ENCODE measurements at places on chromosomes 5 and 9.

DNA sequence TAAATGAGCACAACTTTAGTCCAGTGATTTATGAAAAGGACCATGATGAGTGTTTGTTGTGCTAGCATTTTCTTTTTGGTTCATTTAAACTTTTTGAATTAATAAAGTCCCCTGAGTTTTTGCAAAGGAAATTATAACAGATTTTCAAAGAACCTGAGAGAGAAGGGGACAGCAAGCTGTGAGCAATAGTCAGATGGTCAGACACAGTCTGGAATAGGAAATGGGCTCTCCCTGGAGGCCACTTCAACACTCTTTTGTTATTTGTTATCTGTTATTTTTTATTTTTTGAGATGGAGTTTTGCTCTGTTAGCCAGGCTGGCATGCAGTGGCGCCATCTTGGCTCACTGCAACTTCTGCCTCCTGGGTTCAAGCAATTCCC, 171.1 kb downstream of the ARHGEF28 start:
- no peak for DNase-seq

GRCh38 chr5:159601216-159601615, 270.9 kb upstream of the IL12B start:
- no peak for DNase-seq

DNA sequence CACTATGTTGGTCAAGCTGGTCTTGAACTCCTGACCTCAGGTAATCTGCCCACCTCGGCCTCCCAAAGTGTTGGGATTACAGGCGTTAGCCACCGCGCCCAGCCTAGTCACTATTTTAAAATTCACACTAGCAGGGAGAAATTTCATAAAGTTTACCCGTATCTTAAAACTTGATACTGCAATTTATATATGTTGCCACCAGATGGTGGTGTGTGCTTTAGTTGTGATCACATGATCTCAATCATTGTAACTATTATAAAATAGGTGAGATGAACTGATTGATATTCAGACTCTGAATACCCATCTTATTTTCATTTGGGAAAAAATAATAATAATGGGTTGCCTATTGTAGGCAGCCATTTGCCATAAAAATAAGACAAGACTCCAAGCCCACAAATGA, 1330.4 kb upstream of the WWC1 start:
- DNase-seq, result no peak

DNA sequence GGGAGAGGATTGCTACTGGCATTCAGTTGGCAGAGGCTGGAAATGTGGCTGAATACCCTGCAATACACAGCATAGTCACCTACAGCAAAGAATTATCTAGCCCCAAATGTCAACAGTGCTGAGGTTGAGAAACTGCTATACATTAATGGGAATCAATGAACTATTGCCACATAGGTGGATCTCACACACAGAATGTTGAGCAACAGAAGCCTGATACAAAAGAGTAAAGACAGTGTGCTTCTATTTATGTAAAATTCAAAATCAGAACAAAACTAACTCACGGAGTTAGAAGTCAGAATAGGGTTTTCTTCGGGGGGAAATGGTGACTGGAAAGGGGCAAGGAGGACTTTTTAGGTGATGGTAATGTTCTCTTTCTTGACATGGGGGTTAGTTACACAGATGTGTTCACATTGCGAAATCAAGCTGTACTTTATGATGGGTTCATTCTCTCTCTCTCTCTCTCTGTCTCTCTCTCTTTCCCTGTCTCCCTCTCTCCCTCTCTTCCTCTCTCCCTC, 45.7 kb upstream of the PANK3 start:
- DNase-seq, result no peak

- DNase-seq, result no peak
These were observed 133.2 kb downstream of the ENTREP1 start for GRCh38 chr9:69458176-69458575.

GRCh38 chr5:144248015-144248414, 77.3 kb downstream of the KCTD16 start:
- DNase-seq, result no peak

DNA sequence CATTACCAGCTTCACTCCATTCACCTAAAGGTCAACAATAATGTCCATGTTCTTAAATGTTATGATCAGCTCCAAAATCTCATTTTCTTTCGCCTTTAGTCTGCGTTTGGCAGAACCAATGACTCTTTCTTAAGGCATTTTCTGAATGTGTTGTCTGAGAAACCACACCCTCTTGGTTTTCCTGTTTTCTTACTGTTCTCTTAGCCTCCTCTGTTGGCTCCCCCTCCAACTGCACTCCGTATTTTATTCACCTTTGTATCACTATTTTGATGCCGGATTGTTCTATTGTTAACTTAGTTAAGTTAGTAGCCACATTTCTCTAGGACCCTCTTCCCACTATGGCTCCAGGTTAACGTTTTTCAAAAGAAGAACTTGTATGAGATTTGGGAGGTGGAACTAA, 185.6 kb downstream of the DMAC1 start:
- no peak for DNase-seq

DNA sequence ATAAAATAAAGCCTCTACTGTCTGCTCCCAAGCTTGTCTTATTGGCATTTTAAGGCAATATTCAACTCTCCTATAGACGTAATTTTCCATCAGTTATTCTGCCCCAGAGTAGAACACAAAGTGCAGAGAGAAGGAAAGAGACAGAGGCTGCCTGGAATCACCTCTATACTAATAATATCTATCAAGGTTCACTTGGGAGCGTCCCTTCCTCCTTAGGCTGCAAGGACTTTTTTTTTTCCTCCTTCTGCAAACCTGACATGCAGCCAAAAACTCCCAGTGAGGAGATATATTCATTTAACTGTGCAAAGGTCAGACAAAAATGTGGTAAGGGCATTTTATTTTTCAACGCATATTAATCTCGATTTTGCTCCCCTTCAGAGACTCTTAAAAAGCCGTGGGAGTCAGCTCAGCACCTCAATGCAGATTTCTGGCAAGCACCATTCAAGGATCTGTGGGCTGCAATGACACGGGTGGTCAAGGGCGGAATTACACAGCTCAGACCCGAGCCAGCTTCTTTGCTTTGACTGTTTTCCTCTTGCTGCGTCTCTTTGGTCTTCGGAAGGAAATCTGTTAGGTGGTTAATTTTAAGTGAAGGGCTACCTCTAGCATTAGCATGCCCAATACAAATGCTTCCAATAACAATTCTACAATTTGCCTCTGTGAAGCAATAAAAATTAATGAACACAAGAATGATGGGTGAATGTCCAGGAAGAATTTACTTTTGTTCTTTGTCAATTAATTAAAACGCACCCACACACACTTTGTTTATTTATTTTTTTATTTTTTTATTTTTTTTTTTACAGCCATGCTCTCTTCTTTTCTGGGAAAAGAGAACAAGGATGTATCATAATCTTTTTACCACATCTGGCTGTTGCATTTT, 587.7 kb upstream of the GRAMD2B start:
- DNase-seq, result no peak

GRCh38 chr5:163339148-163339547, 98.2 kb upstream of the CCNG1 start:
- no peak for DNase-seq

- no peak for DNase-seq
These were observed 3.1 kb downstream of the ANXA1 start for GRCh38 chr9:73154722-73155121.

DNA sequence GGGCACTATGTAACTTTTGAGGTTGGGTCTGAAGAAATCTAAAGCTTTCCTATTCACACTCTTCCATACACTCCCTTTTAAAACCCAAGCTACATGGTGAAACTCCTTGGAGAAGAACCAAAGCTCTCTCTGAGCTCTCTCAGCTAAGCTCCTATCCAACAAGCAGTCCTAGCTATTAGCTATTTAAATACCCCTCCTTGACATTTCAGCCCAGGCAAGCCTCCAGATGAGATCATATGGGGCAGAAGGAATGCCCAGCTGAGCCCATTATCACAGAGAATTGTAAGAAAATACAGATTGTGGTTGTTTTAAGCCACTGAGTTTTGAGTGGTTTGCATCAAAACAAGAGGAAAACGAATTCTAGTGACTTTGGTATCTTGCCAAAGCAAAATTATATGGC, 15.2 kb downstream of the HSPB3 start:
- no peak for DNase-seq

DNA sequence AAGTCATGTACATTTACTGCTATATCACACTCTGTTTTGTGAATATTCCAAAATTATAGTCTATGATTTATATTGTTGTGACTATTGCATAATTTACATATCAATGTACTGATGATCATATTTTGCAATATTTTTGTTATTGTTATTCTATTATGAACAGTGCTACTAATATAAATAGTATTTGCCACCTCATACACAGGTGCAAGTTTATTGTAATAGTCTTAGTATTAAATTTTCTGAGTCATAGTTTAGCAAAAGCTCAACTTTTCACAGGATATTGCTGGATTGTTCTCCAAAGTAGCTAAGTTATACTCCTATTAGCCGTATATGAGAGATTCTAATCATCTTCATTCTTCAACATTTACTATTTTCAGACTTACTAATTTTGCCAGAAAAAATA, 124.7 kb downstream of the TMC1 start:
- DNase-seq, result no peak

- no peak for DNase-seq
These were observed 140.6 kb downstream of the OSTF1 start for GRCh38 chr9:75228893-75229292.

DNA sequence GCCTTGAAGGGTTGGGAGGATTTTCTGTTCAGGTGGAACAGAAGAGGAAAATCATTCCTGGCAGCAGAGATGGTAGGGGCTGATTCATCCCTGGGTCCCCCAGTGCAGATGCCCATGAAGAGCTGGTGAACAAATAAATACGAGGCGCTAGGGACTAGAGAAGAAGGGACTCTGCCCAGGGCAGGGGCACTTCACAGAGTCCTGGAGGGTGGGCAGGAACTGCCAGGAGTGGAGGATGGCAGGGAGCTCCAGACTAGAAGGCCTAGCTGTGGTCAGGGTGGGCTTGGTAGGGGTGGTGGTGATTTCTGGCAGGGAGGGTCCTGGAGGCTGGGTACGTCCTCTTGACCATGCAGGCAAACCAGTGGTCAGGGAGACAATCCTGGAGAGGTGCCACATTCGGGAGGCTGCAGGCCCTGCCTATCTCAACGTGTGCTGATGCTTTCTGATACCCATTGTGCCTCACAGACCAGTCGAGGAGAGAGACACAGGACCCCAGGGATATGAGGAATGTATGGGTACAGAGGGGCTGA, 69.9 kb downstream of the CRB2 start:
- no peak for DNase-seq

DNA sequence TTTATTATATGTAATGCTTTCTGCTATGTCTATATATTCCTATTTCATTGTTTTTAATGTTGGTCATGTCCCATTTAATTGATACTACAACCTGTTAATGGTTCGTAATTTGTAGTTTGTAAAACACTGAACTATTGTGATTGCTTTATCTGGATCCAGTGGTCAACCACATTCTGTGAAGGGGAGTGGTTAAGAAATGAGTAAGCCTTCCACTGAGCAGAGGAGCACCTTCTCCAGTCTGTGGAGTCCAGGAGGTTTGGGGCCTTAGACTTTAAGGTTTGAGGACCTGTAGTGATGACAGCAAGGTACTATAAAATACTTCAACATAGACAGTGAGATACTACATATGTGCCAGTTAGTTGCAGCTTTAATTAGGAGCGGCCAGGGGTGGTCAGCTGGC, 67.7 kb upstream of the RAD23B start:
- no peak for DNase-seq

- DNase-seq, result no peak
These were observed 66.0 kb upstream of the IRX4 start for GRCh38 chr5:1948663-1949191.

GRCh38 chr9:24932785-24933184, 387.1 kb upstream of the IZUMO3 start:
- no peak for DNase-seq

- DNase-seq, result no peak
These were observed 71.2 kb downstream of the ANKRD55 start for GRCh38 chr5:56161927-56162326.

DNA sequence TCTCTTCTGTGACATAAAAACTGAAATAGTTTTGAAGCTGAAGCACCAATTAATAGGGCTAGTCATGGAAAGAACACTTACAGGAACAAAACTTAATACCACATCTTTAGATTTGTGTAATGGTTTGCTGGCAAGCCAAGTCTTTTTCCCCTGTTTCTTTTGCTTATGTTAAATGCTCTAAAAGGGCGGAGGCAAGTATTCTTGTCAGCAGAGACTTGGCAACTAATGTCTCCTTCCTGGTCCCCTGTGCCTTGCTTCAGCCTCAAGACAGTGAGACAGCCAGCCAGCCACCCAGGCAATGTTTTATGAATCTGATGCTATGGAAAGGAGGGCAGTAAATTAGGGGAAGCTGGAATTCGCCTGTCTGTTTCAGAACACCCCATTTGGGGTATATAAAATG, 45.7 kb downstream of the PRRC1 start:
- DNase-seq, result no peak

DNA sequence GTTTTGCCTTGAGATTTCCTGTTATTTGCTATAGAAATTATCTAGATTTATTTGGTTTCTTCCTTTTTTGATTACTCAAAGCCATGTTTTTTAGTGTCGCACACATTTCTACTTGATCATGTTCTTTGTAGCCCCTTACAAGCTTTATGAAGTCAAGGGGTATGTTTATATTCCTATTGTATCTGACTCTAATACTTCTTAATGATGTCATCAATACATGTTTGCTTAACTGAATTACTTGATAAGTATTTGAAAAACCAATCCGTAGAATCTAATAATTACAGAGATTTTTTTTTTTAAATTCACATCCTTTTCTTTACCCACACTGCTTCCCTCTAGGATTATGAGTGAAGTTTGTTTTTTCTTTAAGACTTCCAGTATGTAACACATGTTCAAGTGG, 53.0 kb downstream of the CDC42SE2 start:
- DNase-seq, result no peak

GRCh38 chr5:132497488-132497997, 7.0 kb upstream of the IRF1 start:
- no peak for DNase-seq

GRCh38 chr5:6542421-6543345, 90.2 kb downstream of the NSUN2 start:
- peak; percentile 37 for DNase-seq

- no peak for DNase-seq
These were observed 2.2 kb upstream of the PLPP7 start for GRCh38 chr9:131287359-131287758.

DNA sequence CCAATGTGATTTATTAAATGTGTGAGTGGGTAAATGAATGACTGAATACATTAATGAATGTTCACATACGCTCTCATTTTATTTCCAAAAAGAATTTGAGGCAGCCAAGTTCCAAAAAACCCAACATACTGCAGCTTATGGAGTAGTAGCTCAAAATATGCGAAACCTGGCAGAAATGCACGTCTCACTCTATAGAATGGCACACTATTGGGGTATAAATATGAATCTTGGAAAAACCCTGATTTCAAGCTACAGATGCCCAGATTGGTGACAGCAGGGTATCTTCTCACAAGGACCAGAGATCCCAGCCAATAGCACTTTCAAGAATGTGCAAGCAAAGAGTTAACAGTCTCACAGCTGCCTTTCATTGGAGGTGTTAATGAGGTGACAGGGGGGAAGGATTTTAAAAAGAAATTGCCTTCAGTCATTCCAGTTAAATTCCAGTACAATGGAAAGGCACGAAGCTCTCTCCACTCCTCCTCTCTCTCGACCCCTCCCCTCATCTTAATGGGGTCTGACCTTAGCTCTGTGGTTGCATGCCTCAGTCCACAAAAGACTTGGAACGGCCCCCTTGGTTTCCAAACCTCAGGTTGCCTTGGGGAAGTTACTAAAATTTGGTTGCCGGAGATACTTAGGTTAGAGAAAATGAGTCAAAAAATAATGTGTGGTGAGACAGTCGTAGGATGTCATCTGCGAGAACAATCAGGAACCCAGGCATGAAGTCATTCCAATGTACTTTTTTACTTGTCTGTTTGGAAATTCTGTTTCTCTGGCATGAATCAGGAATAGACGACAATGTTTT, 307.4 kb downstream of the NFIB start:
- no peak for DNase-seq

- peak; percentile 36 for DNase-seq
These were observed 155.8 kb upstream of the ZNF608 start for GRCh38 chr5:124902097-124902821.
